Aorta (tissue), 5 donors: ENCODE measurements at places on chromosomes 12 and 14. TPM values are rescaled to one million over a fixed set of nuclear protein-coding genes. Genes with fewer than 3 reads are reported as not detected.

DNA sequence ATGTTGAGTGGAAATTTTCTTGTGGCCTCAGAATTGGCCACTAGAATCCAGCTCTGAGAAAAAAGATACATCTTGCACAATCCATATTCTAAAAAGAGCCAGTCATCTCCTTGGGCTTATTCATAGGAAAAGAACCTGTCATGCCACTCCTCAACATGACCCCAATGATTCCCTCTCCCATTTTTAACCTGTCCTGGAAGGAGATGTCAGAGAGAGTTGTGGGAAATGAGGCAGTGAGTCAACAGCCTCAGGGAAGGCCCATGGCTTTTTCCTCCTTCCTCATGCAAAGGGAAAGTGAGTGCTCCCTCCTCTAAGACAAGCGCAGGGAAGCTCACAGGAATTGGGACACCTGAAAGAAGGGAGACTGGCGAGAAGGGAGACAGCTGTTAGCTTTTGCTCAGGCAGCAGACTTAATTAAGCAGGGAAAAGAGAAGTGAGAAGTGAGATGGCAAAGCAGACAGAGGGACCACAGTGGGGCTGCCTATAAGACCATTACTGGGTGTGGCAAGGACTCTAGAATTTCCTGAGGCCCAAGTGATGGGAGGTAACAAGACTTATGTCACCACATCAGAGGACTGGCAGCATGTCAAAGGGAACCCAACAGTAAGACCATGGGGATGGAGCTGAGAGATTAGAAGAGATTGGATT lies 10.2 kb upstream of the DHRS7 start:
- no peak for DNase-seq

- no peak for DNase-seq
Observed at GRCh38 chr12:32671930-32672780, 6.9 kb upstream of the DNM1L start.

Gene TAS2R20
- total RNA-seq = 4.3 TPM

Gene SMCO2
- 0.90 TPM for total RNA-seq

Gene KCNC2
- not detected for total RNA-seq

DNA sequence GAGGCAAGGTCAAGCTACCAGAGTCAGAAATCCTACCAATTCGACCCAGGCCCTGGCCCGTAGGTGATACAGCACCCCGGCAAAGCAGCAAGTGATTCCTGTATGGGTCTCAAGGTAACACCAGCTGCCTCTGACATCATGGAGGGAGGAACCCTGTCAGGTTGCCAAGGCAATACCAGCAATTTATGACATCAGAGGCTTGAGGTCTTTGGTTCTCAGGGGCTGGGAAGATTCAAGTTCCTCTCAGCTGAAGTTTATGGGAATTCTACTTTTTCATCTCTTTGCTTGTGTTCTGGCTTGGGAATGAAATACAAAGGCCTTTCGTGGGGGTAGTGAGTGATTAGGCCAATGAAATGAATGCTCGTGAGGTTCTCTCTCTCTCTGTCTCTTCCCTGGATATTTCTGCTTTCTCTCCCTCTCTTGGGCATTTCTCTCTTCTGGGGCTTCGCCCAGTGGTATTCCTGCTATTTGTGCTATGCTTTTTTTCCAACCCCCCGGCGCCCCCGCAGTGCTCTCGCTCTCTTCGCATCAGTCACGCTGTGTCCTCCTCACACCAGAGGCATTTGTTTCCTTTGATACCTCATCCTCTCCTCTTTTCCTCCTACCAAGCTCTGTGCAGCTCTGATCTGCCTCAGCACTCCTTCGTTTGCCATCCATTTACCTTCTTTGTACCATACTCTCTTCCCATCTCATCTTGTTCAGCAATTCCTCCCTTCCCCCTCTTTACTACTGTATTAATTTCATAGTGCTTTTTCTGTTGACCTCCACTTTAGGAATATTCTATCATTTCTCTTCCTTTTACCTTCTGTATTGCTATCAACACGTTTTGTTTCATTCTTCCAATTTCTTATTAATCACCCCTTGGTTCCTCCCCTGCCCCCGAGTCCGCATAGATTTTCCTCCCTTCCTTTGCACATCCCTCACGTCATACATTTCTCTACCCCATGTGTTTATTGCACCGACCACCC lies 2.9 kb downstream of the ZFHX2 start:
- DNase-seq = no peak

GRCh38 chr12:104486943-104487819 lies 30.4 kb downstream of the CHST11 start:
- no peak for DNase-seq
